ENCODE measurements at places on chromosomes 6 and 20.

GRCh38 chr6:43219814-43220213 lies 9.5 kb downstream of the DNPH1 start:
- no peak for DNase-seq

DNA sequence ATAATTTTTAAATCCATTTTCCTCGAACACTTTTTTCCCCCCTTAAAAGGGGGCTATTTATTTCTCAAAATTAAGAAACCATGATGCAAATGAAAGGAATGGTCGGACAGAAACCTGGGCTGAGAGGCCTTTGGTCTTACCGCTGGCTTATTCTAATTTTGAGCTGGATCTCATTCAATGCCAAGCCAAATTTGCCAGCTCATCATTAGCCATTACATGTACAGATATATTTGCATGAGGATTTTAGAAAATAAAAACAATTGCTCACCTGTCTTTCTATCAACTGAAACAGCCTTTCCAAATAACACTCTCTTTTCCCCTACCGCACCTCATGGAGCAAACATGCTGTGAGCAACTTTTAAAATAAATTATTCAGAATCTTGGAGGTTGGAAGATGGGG lies 219.5 kb upstream of the DTNBP1 start:
- DNase-seq = no peak

DNA sequence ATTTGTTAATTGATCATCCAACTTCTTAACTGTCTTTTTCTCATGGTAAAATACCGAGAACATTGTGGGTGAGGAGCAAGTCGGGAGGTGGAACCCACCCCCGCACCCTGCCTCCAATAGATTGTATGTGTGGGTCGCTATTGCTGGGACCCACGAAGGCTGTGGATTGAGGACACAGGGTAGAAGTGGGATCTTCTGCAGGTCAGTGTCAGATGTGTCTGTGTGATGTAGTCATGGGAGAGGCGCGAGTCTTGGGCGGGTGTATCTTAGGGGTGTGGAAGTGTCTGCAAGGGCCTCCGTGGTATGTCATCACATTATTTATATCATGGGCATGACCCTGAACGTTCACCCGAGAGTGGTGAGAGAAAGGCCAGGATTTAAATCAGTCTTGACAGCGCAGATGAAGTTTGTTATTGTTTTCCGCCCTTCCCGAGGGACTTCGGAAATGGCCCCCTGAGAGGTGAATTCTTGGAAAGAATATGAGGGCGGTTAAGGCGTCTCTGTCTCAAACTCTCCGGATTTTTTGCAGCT lies 472 bp upstream of the PAQR8 start:
- DNase-seq = peak; percentile 38

DNA sequence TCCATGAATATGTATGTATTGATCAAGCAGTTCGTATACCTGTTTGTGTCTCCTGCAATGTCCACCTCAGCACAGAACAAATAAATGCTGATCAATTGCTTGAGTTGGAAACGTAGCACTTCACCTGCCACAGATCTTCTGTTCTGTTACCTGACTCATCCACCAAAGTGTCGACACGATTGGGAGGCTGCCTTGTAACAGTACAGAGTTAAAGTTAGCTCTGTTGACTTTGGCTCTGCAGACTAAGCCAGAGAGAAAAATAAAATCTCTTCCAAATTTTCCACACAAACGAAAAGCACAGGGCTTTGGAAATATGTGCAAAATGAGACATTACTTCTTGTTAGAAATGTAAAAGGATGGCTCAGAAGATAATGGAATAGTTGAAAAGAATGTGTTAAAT lies 245.4 kb downstream of the NRN1 start:
- no peak for DNase-seq

DNA sequence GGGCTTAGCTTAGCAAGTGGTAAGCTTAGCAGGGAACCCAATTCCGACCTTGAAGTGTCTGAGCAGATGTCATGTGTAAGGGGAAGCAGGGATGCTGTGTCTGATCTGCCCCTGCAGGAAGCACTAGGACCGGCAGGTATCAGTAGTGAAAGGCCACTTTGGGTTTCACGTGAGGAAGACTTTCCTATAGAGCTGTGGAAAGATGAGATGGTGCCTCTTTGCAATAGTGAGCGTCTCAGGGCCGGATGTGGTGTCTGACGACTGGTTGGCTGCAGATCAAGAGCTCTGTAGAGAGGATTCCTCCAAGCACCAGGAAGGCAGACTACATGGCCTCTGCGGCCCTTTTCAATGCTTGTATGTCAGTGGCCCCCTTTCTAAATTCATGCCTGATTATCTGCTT lies 98.3 kb downstream of the TIAM2 start:
- no peak for DNase-seq

- DNase-seq = no peak
Observed at GRCh38 chr6:155270561-155271091, 6.8 kb downstream of the CLDN20 start.

GRCh38 chr6:7106752-7107577 lies 796 bp upstream of the RREB1 start:
- DNase-seq = peak; percentile 74

DNA sequence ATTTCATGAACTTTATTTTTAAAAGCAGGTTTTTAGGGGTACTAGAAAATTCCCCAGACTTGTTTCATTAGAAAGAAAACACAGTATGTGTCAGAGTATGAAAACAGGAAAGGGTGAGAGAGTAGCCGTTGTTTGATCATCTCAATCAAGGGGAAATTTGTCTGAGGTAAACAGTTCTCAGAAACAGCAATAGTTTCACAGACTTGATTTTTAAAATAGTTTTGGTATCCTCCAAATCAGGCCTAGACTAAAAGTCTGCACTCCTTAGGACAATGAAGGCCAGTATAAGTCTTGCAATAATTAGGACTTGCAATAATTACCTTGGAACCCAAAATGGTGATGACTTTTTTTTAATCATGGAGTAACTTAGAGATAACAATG lies 176.6 kb upstream of the TAB2 start:
- DNase-seq = no peak

GRCh38 chr6:33147807-33148666 lies 44.2 kb downstream of the COL11A2 start:
- DNase-seq = no peak

GRCh38 chr6:11754625-11755271 lies 23.9 kb downstream of the ADTRP start:
- no peak for DNase-seq

DNA sequence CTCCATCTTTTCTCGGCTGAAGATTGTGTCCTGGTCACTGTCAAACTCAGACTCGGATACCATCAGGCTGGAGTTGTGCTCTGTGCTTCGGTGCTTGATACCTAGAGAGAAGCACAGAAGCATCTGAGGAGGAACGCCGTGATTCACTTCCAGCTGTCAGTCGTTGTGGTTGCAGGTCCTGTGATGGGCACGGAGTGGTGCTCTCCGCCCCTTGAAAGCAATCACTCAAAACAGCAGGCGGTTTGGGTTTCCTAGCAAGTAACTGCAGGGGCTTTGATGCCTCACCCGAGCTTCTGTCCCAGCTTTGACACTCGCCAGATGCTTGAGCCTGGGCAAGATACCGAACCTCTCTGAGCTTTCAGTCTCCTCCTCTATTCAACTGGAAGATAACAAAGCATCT lies 52.5 kb downstream of the ALDH5A1 start:
- DNase-seq = no peak

GRCh38 chr20:21125072-21125848 lies 622 bp upstream of the KIZ start:
- no peak for DNase-seq

GRCh38 chr6:121837545-121838229 lies 402.2 kb downstream of the GJA1 start:
- no peak for DNase-seq

DNA sequence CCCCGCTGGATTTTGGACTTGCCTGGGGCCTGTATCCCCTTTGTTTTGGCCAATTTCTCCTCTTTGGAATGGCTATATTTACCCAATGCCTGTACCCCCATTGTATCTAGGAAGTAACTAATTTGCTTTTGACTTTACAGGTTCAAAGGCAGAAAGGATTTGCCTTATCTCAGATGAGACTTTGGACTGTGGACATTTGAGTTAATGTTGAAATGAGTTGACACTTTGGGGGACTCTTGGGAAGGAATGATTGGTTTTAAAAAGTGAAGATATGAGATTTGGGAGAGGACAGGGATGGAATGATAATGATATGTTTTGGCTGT lies 1220.3 kb upstream of the CITED2 start:
- DNase-seq = no peak

- DNase-seq = no peak
Observed at GRCh38 chr6:39929733-39930461, 4.4 kb downstream of the MOCS1 start.

- DNase-seq = no peak
Observed at GRCh38 chr20:31687777-31688176, 34.9 kb downstream of the BCL2L1 start.

DNA sequence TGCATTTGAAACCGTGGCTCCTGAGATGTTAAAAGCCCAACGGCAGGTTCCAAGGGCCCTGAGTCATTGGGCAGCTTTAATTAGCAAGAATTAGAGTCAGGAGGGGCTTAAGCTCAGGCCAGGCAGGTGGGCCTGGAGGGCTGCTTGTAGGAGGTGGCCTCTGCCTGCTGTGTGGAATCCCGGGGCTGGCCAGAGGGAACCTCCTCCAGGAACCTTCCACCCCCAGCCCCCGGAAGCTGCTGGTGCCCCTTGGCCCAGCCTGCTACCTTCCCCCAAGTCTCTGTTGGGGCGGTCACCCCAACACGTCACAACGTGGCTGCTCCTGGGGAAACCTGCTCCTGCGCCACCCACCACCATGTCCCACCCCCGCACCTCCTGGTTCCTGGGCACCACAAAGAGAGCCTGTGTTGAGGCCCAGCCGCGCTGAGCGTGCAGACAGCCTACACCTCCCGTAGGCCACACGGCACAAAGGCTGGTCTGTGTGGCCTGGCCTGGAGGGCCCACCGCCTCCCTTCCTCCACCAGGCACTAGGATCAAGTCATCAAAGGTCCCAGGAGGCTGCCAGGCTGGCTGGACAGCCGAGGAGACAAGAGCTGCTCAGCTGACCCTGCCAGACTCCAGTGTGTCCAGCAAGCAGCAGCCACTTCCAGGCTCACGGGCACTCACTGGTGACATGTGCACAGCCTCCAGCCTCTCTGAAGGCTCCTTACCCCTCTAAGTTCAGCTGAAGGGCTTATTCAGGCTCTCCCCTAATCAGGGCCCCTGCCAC lies 86.3 kb downstream of the SNX5 start:
- no peak for DNase-seq

GRCh38 chr6:111552958-111553357 lies 52.7 kb downstream of the TRAF3IP2 start:
- DNase-seq = no peak

GRCh38 chr6:143731789-143732188 lies 54.0 kb downstream of the PHACTR2 start:
- no peak for DNase-seq

DNA sequence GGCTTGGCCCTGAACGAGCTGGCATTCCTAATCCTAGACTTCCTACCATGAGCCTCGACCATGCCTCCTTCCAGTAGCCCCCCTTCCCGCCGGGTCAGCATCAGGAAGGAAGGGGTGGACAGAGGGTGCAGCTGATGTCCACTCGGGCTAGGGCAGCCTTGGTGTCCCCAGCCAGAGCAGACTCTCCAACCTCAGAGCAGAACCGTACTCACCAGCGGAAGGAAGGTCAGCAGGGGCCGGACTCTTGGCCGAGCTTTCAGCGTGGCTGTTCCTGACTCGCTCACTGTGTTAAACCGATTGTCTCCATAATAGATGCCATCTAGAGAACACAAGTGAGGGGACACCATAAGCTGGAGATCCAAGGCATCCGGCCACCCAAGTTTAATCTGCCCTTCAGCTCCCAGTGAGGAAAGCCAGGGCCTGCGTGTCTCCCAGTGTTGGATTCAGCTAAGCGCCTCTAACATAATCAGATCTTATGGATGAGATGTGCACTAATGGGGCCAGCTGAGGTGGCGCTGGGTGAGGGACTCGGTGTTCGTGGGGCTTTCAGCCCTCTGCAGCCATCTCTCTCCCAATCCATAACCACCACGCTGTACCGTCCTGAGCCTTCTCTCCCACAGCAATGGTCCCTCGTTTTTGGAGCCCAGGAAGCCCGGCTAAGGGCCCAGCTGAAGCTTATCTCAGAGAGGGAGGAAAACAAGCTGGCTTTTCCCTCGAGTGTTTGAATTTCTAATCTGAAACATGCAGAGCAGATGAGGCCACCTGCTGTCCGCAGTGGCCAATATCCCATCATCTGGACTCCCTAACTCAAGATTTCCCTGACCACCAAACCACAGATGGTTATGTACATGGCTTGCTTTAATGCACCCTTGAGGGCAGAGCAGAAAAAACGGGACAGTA lies 13.7 kb downstream of the C6orf132 start:
- no peak for DNase-seq

- no peak for DNase-seq
Observed at GRCh38 chr6:44012078-44012493, 115.2 kb downstream of the MRPL14 start.

DNA sequence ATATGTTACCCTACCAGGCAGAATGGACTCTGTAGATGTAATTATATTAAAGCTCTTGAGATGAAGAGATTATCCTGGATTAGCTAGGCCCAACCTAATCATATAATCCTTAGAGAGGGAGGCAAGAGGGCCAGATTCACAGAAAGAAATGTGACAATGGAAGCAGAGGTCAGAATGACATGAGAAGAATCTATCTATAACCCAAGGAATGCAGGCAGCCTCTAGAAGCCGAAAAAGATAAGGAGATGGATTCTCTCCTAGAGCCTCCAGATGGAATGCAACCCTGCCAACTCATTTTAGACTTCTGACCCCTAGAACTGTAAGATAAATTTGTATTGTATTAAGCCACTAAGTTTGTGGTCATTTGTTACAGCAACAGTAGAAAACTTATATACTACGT lies 12.3 kb downstream of the PXT1 start:
- DNase-seq = no peak

GRCh38 chr20:36808317-36809257 lies 35.0 kb upstream of the DSN1 start:
- peak; percentile 81 for DNase-seq

DNA sequence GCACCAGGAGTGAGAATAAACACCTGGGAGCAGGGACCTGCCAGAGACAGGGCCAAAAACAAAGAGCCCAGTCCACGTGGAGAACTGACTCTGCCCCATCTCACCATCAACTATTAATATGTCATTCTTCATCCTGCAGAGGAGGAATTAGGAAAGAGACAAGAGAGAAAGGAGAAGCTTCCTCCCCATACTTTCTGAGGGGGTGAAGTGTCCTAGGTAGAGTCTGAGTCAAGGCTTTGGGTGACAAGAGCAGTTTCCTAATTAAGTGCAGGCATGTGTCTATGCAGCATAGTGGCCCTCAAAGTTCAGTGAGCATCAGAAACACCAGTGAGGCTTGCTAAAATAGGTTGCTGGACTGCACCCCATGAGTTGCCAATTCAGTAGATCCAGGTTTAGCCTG lies 40.7 kb upstream of the BMP2 start:
- DNase-seq = no peak

- DNase-seq = no peak
Observed at GRCh38 chr6:156801712-156802111, 24.5 kb downstream of the ARID1B start.
